H4 (cell line): ENCODE measurements at places on chromosomes 16 and 17. TPM values are rescaled to one million over a fixed set of nuclear protein-coding genes. Genes with fewer than 3 reads are reported as not detected.

Gene TLCD2
- 1.2 and 1.4 TPM in 2 replicates for total RNA-seq

Gene TP53TG3
- total RNA-seq: not detected in 2 replicates

Gene TBC1D3I
- not detected in 2 replicates for total RNA-seq

Gene SOCS1
- 0.39 and 1.3 TPM in 2 replicates for total RNA-seq

Gene TPSB2
- total RNA-seq: 0.17 TPM in 1 of 2 replicates, not detected in the other

Gene PCGF2
- 1.6 and 3.9 TPM in 2 replicates for total RNA-seq

Gene TMEM106A
- total RNA-seq: 1.7 and 2.4 TPM in 2 replicates

Gene ZDHHC1
- 3.0 and 3.2 TPM in 2 replicates for total RNA-seq

Gene OMG
- total RNA-seq: not detected in 2 replicates

Gene CES3
- 0.68 and 1.2 TPM in 2 replicates for total RNA-seq

Gene EVPLL
- total RNA-seq: 0.35 TPM in 1 of 2 replicates, not detected in the other

Gene GINS2
- 50.8 and 58.9 TPM in 2 replicates for total RNA-seq

Gene DOC2A
- total RNA-seq: 0.12 TPM in 1 of 2 replicates, not detected in the other

Gene CES5A
- not detected in 2 replicates for total RNA-seq

Gene TM4SF5
- not detected in 2 replicates for total RNA-seq

Gene GUCY2D
- total RNA-seq: not detected in 2 replicates

Gene HOXB9
- 23.1 and 26.1 TPM in 2 replicates for total RNA-seq

Gene GPRC5B
- total RNA-seq: 0.76 and 1.8 TPM in 2 replicates

Gene TEX14
- 0.06 TPM in 1 of 2 replicates, not detected in the other for total RNA-seq

Gene UTS2R
- total RNA-seq: not detected in 2 replicates

Gene SLC35G6
- total RNA-seq: not detected in 2 replicates

Gene IL17C
- total RNA-seq: not detected in 2 replicates

Gene FBXW10
- 0.02 TPM in 1 of 2 replicates, not detected in the other for total RNA-seq

Gene RCVRN
- not detected in 2 replicates for total RNA-seq

Gene SLC13A2
- not detected in 2 replicates for total RNA-seq

Gene FBXL19
- 5.0 and 13.8 TPM in 2 replicates for total RNA-seq

Gene HS3ST3A1
- 4.7 and 12.6 TPM in 2 replicates for total RNA-seq

Gene CMTM1
- 0.85 and 1.1 TPM in 2 replicates for total RNA-seq

Gene CDH3
- not detected in 2 replicates for total RNA-seq

Gene TRPV3
- not detected in 2 replicates for total RNA-seq

Gene UBE2I
- total RNA-seq: 77.4 and 121 TPM in 2 replicates

Gene UNC45B
- total RNA-seq: not detected in 2 replicates

Gene MYLK3
- total RNA-seq: 0.14 TPM in 1 of 2 replicates, not detected in the other

Gene ATAD5
- 1.8 and 4.5 TPM in 2 replicates for total RNA-seq

Gene ENPP7
- total RNA-seq: not detected in 2 replicates

Gene SKAP1
- total RNA-seq: not detected in 2 replicates

Gene KATNIP
- 8.4 and 9.3 TPM in 2 replicates for total RNA-seq

Gene TSPAN10
- total RNA-seq: 0.06 and 1.5 TPM in 2 replicates

Gene CRISPLD2
- total RNA-seq: 5.7 and 10.3 TPM in 2 replicates

Gene CARD14
- total RNA-seq: 0.15 TPM in 1 of 2 replicates, not detected in the other

Gene HOXB7
- total RNA-seq: 21.2 and 22.4 TPM in 2 replicates

Gene LRRC36
- 0.79 TPM in 1 of 2 replicates, not detected in the other for total RNA-seq

Gene SLFN14
- total RNA-seq: not detected in 2 replicates

Gene GFAP
- total RNA-seq: not detected in 2 replicates

Gene KRT12
- total RNA-seq: not detected in 2 replicates
